ACHN (cell line): ENCODE measurements at places on chromosomes 11 and 22.

GRCh38 chr22:44933666-44934453 is 75.9 kb downstream of the PHF21B start:
- DNase-seq: no peak

DNA sequence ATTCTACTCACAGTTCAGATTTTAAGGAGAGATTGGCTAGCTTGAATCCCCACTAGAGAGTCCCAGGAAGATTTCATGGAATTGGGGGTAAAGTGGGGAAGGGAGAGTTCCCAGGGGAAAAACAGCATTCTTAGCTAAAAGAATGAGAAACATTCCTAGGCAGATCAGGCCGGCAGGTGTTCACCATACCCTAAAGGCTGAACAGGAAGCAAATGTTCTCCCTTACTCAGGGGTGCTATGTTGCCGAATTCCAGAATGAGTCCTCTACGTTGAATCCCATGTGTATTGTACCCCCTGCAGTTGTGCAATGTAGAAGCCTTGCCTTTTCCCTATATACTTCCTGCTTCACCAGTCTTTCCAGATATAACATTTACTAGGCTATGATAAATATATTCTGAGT is 135.2 kb upstream of the NCAM1 start:
- DNase-seq: no peak

GRCh38 chr11:35541621-35542375 is 16.4 kb upstream of the PAMR1 start:
- no peak for DNase-seq

DNA sequence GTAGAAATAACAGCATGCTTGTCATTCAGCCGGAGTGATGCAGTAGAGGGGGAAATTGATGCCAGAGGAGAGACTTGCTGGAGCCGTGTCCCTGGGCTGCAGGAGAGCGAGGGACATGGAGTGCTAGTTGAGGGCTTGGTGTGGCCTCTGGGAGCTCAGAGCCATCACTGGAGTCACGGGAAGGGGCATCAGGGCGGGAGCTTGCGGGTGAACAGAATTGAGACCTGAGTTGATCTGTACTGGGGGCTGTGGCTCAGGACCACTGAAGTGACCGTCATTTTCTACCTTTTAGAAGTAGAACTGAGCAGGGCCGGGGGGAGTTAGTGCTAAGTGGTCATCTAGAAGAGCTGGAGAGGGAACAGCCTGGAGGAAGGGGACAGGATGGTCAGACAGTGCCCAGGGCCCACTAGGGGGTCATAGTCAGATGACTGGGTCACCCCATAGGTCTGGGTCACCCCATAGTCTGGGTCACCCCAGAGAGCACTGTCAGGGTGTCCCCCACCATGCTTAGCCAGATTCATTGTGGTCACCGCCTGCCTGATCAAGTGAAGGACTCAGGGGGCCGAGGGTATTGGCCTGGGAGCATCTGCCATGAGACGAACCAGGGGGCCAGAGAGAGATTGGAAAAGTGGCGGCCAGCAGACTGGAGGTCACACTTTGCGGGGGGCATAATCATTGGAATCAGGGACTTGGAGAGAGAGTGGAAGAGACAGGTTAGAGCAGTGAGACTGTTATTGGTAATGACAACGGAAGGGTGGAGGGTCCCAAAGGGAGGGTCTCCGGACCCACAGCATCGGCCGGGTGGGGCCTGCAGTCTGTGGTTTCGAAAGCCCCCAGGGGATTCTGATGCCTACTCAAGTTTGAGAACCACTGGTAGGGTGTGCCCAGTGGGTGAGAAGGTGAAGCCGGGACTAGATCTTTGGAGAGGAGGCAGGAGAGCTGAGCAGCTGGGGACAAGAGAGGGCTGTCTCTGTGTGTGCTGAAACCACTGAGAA is 15.2 kb downstream of the RIBC2 start:
- DNase-seq: no peak

DNA sequence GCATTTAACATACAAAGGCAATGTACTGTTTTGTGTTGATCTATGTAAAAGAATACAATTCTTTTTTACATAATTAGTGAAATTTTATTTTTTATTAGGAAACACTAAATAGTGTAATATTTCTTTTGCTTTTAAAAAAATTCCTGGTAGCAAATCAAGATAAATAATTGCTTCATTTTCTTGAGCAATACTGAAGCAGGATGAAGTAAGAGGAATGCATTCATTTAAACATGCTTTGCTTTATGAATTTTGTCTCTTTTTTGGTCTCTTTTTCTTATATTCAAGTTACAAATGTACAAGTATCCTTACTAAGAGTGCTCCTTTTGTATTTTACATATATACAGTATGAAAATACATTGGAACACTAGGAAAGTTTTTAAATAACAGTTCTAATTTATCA is 144.4 kb upstream of the TEAD1 start:
- no peak for DNase-seq

DNA sequence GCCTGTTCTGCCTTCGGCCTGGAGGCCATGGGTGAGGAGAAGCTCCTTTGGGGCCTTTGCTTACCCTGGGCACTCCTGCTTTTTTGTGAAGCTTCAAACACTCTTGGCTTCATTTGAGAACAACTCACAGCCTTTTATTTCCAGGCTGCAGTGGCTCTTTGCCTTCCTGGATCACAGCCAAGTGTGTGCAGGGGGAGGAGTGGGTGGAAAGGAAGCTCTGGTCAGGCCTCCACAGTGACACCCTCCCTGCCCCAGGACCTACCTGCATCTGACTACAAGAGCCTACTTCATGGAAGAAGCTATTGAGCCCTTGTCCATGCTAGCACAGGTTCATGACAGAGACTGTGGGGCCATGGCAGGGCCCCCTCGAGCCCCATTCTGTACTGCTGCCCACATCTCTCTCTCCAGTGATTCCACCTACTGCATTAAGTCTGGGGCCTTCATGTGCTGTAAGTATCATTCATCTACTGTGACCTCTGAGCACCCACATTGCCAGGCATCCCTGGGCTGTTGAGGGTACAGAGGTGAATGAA is 52.3 kb downstream of the GAB4 start:
- DNase-seq: no peak

DNA sequence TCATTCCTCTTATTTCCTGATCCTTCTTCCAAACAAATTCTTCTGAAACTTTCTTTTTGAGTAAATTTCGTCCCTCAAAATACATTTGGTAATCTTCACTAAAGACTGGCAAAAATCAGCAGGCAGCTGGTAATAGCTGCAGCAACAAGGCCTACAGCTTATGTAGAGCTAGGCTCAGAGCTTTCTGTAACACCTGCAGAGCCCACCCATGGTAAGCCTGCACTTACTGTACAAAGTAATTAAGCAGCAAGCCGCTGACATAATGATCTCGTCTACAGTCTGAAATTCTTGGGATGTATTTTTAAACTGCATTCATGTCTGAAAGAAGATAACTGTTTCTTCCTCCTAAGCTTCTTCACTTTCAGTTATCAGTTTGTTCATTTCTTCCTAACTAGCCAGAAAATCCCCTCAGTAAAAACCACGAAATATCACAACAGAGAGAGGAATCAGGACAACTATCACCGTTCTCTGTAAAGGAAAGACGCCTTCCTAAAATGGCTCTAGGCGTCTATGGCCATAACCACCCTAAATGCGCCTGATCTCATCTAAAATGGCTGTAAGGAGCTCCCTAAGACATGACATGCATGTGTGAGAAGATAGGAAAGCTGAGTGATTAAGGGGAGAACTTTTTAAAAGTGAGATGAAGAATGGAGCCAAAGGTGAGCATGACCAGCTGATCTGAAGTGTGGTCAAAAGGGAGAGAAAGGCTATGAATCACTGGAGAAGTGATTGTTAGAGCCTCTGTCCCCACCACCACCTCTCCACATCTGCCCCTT is 56.2 kb downstream of the DENND5A start:
- no peak for DNase-seq

- no peak for DNase-seq
Observed at GRCh38 chr11:62958547-62959421, 26.0 kb downstream of the SLC22A6 start.

DNA sequence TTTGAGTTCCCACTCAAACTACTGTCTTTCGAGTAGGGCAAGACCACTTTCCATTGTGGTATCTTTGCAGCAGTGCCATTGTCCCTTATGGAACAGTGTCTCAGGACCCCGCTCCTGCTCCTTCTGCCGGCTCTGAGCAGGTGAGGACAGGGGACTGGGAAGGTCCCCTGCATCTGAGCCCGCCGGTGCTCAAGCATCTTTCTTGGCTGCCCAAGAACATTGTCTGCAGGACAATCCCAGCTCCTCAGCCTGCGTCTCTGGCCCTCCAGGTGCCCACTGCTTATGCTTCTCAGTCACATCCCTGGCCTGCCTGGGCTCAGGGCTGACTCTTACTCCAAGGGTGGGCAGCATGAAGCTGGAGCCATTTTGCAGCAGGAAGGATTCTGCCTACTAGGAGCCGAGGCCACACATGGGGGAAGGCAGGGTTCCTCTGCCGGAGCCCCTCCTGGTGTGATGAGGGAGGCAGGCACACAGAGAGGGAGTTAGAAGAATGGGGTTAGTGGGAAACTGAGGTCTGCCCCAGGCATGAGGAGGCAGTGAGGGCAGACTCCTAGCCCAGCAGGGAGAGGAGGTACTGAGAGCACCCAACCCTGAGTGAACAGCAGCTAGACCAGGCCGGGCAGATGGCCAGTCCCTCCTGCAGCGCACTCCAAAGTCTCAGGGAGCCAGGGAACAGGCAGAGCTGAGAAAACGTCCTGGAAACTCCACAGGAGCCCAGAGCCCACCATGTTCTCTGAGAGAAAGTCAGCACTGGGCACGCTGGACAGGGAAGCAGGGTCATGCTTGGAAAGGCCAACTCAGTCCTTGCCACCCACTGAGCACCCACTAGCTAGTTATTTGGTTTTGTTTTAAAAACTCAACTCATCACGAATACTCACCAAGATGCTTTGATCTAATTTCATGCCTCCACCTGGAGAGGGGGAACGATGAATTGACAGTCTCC is 7.5 kb upstream of the PPARA start:
- no peak for DNase-seq

DNA sequence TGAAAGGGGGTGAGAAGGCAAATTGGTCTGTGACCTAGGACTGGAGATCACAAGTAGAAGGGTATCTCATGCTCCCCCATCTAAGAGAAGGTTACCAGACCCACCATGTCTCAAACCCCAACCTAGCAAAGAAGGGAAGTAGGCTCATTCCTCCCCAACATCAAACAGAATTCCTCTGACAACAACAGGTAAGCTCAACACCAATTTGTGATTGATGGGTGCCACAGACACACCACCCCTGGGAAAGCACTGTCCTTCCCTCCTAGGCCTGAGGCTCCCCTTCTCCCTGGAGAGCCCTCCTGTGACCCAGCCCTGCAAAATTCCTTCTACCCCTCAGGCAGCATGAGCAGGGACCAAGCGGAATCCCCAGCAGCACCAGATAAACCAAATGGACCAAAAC is 154.3 kb downstream of the BUD13 start:
- DNase-seq: no peak

DNA sequence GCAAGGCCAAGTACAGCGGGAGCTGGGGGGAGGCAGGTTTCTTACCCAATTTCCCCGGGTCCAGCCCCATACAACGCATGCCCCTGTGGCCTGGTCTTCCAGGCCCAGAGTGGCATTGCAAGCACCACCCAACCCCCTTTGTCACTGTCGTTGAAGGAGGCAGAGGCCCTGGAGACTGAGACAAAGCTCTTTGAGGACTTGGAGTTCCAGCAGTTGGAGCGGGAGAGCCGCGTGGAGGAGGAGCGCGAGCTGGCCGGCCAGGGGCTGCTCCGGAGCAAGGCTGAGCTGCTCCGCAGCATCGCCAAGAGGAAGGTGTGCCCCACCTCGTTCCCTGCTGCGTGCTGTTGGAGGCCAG is 27.8 kb downstream of the PHLDB1 start:
- DNase-seq: no peak

DNA sequence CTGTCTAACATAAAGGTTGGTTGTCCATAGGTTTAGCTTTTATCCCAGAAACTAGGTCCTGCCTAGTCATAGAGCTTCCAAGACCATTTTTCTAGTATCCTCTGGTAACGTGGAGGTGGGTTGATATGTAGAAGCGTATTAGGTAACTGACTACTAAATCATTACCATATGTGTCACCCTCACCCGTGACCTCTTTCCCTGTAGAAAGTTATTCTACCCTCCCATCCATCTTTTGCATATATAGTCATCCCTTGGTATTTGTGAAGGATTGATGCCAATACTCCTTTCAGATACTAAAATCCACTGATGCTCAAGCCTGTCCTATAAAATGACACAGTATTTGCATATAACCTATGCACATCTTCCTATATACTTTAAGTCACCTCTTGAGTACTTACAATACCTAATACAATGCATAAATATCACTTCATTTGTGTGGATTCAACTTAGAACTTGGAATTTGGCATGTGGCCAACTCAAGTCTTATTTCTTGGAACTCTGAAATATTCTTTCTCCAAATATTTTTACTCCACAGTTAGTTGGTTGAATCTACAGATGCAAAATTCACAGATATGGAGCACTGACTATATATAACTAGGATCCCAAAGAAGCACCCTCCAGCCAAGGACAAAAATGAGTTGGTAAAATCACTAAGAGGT is 497.0 kb upstream of the TENM4 start:
- DNase-seq: no peak

DNA sequence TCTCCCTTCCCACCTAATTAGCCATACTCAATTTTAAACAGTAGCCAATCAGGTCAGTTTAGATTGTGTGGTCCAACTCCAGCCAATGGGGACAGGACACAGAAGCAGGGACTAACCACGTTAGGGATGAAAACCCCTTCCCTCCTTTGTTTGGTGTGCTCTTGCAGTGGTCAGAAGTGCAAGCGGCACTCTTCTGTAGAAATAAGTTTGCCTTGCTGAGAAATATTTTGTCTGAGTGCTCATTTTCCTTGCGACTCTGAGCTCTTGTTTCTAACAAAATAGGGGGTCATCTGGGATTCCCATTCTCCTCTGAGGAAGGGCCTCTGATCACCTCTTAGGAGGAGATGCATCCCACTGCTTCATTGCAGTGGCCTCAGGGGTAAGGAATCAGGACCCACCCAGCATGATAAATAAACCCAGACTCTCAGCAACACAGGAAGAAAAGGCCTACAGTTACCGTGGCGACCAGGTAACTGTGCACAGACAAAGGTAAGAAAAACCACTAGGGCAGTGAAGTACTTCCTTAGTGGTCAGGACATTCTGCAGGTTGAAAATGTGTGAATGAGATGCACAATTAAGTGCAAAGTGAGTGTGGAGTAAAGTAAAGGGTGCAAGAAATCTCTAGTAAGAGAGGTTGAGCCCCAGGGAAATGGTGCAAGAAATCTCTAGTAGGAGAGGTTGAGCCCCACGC is 55.4 kb downstream of the ZNF280B start:
- DNase-seq: no peak
